ENCODE measurements at places on chromosomes 5 and 9.

- no peak for DNase-seq
Observed at GRCh38 chr5:97088774-97089148, 53.6 kb downstream of the LIX1 start.

GRCh38 chr5:66818304-66818934 lies 222.2 kb downstream of the MAST4 start:
- no peak for DNase-seq

- no peak for DNase-seq
Observed at GRCh38 chr5:131965826-131966415, 20.5 kb upstream of the MEIKIN start.

GRCh38 chr5:160930406-160930805 lies 78.4 kb upstream of the ATP10B start:
- DNase-seq: no peak

DNA sequence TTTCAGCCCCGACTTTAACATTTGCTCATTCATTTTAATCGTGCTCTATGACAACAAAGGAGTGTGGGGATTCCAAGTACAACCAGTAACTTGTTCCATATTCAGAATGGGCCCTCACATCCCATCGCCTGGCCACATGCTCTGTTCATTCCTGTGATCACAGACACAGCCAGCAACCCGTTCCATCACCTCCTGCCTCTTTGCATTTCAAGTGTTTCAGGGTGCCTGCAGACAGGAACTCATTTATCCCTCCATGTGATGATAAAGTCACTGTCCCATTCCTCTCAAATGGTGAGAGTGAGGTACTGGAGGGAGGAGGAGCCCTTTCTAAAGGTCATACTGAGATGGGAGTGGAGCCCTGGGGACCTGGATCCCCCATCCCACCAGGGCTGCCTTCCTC lies 571.1 kb downstream of the MAT2B start:
- DNase-seq: no peak

DNA sequence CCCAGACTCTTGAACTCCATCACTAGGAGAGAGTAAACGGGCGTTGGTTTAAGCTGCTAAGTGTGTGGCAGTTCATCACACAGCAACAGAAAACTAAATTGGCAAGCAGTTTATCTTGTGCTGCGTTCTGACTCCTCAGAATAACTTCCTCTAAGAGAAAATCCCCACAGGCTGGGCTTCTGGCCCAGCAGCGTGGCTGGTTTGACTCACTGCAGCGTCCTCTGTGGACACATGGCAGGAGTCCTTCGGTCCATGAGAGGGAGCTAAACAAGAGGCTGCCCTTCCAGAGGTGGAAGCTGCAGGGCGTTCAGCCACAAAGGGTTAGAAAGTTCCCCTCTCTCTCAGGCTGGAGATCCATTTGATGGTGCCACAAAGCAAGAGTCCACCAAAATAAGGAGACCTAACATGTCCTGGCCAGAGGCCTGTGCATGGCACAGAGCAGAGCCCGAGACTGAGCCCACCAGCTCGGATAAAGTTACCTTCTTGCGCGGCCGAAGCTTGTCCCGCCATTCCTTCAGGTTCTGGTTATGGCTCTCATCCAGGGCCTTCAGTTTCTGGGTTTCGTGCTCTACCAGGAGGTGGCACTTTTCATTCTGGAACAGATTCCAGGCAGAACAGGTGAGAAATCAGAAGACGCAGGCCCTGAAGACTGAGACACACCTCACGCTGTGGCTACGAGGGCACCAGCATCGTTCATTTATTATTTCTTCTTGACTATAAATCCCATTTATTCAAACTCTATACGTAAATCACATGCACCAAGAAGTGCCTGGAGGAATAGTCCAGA lies 46.2 kb upstream of the FBXW11 start:
- DNase-seq: no peak

GRCh38 chr5:152560512-152561137 lies 155.5 kb upstream of the NMUR2 start:
- no peak for DNase-seq

- DNase-seq: no peak
Observed at GRCh38 chr5:119343052-119343451, 12.8 kb upstream of the TNFAIP8 start.
